GM18507 (cell line): ENCODE measurements at places on chromosomes 16 and 17.

DNA sequence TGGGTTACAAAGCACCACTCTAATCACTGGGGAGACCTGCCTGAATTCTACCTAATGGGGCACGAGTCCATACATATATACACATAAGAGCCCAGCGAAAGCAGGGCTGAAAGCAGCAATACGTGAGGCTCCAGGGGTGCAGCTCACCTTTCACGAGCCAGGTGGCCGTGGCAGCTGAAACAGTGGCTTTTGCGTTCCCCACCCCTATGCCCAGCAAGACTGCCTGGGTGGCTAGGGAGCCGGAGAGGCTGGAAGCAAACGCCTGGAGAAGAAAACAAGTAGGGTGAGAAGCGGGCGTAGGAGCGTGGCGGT, 618 bp downstream of the RUSF1 start:
- DNase-seq = no peak

- no peak for DNase-seq
Observed at GRCh38 chr16:8798535-8799157, 1.0 kb downstream of the PMM2 start.

- DNase-seq = no peak
Observed at GRCh38 chr16:82735673-82736091, 108.9 kb downstream of the CDH13 start.

DNA sequence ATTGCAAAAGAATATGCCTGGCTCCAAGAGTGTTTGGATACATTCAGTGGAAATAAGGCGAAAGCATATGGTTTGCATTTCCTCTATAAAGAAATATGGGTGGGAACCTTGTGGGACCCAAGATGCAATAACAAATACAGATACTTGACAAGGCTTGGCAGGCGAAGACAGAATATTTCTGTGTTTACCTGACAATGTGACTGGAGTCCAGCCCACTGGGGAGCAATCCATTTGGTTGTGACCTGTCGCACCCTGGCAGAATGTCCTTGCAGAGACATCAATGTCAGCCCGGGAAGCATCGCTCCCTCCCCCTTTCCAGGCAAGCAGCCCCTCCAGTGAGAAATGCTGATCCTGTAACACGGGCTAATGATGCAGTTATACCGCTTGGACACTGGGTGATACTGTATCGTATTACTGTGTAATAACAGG, 296.6 kb downstream of the MAF start:
- DNase-seq = no peak

DNA sequence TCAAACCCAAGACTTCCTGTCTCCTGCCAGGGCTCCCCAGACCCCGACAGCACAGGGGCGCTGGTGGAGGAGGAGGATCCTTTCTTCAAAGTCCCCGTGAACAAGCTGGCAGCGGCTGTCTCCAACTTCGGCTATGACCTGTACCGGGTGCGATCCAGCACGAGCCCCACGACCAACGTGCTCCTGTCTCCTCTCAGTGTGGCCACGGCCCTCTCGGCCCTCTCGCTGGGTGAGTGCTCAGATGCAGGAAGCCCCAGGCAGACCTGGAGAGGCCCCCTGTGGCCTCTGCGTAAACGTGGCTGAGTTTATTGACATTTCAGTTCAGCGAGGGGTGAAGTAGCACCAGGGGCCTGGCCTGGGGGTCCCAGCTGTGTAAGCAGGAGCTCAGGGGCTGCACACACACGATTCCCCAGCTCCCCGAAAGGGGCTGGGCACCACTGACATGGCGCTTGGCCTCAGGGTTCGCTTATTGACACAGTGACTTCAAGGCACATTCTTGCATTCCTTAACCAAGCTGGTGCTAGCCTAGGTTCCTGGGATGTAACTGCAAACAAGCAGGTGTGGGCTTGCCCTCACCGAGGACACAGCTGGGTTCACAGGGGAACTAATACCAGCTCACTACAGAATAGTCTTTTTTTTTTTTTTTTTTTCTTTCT, 8.1 kb downstream of the SERPINF1 start:
- no peak for DNase-seq

DNA sequence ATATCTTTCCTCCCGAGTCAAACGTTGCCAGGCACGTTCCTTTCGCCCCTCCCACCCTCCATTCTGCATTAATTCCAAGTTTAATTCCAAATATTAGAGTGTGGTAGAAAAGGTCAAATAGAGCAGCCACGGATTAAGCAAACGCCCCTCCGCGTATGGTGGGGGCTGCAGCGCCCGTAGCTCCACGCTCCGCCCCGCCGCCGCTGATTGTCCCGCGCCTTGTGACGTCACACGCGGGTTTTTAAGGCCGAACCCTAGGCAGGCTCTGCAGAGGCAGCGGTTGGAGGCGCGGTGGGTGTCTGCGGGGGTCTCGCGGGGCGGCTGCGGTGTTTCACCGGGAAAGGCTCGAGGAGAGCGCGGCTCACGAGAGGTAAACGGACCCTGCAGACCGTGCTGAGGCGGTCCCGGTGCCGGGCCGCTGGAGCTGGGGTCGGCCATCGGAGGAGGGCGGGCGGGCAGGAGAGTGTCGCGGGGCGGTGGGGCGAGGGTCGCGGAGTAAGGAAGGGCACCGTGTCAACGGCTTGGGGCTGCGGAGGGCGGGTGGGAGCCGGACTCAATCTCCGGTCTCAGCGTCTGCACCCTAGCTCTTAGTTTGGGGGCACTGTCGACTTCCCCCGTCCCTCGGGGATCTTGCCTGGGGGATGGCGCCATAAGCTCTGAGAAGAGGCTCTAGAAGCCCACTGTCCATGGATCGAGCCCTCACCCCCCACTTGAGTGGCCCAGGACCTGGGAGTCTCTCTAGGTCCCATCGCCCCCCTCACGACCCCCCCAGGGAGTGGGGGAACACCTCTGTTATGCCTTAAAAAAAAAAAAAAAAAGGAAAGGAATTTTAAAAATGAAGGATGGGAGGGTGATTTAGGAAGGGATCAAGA, at the start of gene ARL4D:
TSS of gene ARL4D (plus strand) at position 270 of the 872 bp plus-strand sequence. CDS start 740 bp downstream, outside the sequence.
- DNase-seq = peak; percentile 50

DNA sequence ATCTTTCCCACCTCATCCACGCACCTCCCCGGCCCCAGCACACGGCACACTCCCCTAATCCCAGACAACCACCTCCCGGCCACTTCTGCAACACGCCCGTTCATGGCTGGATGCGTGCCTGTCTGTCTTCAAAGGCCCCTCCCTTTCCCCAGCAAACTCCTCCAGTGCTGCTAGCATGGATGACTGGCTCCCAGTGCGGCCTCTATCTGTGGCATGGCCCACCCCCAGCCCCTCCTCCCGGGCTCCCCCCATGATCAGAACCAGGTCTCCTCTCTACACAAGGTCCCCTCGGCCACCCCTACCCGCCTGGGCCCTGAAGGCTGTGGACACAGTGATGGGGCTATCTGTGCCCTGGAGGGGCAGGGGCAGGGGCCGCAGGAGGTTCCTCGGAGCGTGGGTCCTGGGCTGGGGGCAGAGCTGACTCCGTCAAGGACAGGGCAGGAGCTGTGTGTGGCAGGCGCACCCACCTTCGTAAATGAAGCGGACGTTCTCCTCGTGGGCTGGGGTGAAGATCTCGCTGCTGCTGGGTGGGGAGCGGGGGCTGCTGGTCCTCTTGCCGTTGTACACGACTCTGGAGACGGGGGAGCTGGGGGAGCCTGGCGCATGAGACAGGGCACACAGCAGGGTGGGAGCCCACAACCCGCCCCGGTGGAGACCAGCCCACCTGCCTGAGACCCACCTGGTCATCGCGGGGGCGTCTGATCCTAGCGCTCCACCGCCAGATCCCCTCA, 9.1 kb downstream of the MCRIP1 start:
- no peak for DNase-seq

- DNase-seq = no peak
Observed at GRCh38 chr16:23071196-23072083, 77.8 kb downstream of the USP31 start.

DNA sequence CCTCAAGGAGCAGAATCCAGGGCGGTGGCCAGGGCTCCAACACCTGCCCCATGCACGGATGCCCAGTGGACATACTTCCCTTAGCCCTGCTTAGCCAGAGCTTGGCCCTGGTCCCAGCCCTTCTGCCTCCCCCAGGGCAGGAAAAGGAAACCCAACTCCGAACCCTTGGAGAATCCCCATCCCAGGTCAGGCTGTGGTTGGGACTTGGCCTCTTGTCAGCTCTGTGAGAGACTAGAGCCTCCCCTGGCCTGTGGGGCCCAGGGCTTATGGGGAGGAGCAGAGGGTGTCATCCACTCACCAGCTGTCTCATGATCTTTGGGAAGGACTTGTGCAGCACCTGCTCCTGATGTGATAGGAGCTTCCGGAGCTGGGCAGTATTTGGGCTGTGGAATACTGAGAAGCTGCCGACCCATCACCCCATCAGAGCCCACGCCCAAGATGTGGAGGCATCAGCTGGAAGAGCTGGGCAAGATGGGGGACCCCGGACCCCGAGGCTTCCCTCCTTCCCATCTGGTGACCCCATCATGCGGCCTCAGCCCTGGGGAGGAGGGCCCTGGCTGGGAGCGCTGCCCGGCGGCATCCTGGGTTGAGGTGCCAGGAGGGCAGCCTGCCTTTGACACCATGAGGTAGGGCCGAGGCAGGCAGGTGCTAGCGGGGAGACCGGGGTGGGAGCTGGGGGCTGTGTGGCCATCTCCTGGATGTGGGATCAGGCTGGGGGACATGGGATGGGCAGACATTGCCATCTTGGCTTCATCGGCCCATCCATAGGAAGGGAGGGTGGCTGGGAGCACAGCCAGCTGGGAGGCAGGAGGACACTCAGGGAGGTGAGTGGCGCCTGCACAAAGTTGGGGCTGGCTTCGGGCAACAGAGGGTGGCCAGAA, 45.1 kb downstream of the TNFRSF13B start:
- no peak for DNase-seq

- no peak for DNase-seq
Observed at GRCh38 chr16:88333848-88334777, 48.6 kb upstream of the ZNF469 start.

DNA sequence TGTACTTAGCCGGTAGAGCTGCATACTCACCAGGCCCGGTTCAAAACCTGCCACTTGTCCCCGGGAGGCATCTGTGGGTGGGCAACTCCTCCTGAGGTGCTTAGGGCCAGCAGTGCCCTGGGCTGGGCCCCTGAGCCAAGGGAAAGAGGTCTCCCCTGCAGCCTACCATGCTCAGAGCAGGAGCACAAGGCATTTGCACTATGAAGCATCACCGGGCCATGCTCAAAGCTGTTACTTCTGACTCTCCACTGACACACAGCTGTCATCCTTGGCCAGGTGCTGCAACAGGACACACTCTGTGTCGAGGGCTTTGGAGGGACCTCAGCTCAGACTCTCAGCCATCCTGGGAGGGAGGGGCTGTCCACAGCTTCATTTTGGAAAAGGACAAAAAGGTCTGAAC, 37.2 kb downstream of the SLC38A8 start:
- DNase-seq = no peak

DNA sequence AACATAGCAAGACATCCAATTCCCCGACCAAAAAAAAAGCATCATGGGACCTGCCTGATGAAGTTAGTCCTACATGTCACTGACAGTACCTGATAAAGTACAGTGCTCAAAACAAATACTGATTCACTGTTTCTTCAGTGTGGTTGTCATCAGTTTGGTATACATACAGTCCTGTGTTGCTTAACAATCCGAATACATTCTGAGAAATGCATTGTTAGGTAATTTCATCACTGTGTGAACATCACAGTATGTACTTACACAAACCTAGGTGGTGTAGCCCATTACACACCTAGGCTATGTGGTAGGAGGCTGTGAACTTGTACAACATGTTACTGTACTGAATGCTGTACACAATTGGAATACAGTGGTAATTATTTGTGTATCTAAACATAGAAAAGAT, 19.0 kb upstream of the FA2H start:
- no peak for DNase-seq

GRCh38 chr17:22273308-22273707, 581.0 kb downstream of the KCNJ18 start:
- DNase-seq = no peak

- no peak for DNase-seq
Observed at GRCh38 chr16:83220066-83220465, 587.7 kb upstream of the HSBP1 start.

- no peak for DNase-seq
Observed at GRCh38 chr17:30975042-30975820, 4.4 kb downstream of the RNF135 start.

- no peak for DNase-seq
Observed at GRCh38 chr17:68184816-68185436, 62.9 kb upstream of the AMZ2 start.

GRCh38 chr17:43578404-43578698, 32.2 kb upstream of the ETV4 start:
- no peak for DNase-seq

GRCh38 chr16:77850636-77851333, 62.4 kb downstream of the VAT1L start:
- DNase-seq = no peak

DNA sequence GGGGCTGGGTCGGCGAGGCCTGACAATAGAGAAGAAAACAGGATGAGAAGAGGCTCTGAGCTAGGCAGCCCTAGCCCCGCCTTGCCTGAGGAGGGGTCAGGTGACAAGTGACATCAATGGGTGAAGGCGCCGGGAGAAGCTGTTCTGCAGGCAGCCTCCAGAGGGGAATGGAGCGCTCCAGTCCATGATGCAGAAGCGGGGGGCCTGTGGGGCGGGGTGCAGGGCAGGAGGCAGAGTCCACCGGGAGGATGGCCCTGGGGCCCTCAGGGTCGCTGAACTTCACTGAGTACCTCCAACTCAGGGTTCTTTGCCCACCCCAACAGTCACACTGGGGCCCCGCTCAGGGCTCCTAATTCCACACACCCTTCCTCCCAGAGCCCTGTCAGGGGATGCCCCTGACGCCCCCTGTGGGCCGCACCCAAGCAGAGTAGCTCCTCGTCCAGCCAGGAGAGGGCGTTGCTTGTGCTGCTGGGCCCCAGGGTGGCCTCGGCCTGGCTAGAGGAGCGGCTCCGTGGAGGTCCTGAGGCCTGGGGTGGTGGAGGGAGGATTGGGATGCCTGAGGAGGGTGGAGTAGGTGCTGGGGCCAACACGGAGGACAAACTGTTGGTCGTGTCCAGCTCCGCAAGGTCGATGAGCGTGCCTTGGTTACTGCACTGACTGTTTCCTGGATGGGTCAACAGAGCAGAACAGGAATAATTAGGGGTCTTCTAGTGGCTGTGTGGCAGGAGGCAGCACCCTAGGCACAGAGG, 20.8 kb downstream of the GGA3 start:
- no peak for DNase-seq

GRCh38 chr17:79799538-79800324, 2.9 kb upstream of the CBX8 start:
- DNase-seq = no peak

- peak; percentile 48 for DNase-seq
Observed at GRCh38 chr17:76408037-76408849, 23.8 kb downstream of the SPHK1 start.

DNA sequence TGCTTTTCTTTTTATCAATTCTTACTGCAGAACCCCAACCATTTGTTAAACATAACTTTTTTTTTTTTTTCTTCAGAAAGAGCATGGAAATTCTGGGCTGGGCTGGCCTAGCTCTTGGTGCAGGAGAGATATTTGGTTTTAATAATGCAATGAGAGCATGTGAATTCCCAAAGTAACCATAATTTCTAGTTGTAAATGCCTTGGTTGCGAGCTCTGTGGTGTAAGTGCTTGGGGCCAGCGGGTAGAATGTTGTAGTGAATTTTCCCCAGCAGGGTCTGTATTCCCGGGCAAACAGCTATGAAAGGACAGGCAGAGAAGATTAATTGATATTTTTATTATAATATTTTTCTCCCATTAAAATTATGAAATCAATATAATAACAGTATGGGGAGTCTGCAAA, 465.6 kb downstream of the HS3ST4 start:
- no peak for DNase-seq
